ENCODE measurements at places on chromosomes 6 and 20. TPM values are rescaled to one million over a fixed set of nuclear protein-coding genes. Genes with fewer than 3 reads are reported as not detected.

GRCh38 chr6:82396964-82397751 lies 33.5 kb downstream of the TPBG start:
- DNase-seq, result no peak

KHDC1 gene
- polyA plus RNA-seq, result 4.8 TPM

TJAP1 gene
- polyA plus RNA-seq, result 28.2 TPM

GRCh38 chr20:7264137-7264536 lies 496.7 kb downstream of the BMP2 start:
- DNase-seq, result no peak

- no peak for DNase-seq
Observed at GRCh38 chr6:167758309-167759023, 68.2 kb upstream of the AFDN start.

- DNase-seq, result peak; percentile 8
Observed at GRCh38 chr6:24431045-24431451, 28.3 kb downstream of the MRS2 start.

GRCh38 chr20:61112515-61112914 lies 139.5 kb upstream of the CDH4 start:
- no peak for DNase-seq

SRSF12 gene
- polyA plus RNA-seq, result 3.8 TPM

RNF5 gene
- 50.9 TPM for polyA plus RNA-seq

PLCB1 gene
- polyA plus RNA-seq, result 8.5 TPM

BNIP5 gene
- 0.09 TPM for polyA plus RNA-seq

COL9A3 gene
- polyA plus RNA-seq, result 6.1 TPM

GRCh38 chr6:127538750-127539264 lies 19.7 kb upstream of the MTCL3 start:
- DNase-seq, result no peak

ITPR3 gene
- 6.8 TPM for polyA plus RNA-seq

DNA sequence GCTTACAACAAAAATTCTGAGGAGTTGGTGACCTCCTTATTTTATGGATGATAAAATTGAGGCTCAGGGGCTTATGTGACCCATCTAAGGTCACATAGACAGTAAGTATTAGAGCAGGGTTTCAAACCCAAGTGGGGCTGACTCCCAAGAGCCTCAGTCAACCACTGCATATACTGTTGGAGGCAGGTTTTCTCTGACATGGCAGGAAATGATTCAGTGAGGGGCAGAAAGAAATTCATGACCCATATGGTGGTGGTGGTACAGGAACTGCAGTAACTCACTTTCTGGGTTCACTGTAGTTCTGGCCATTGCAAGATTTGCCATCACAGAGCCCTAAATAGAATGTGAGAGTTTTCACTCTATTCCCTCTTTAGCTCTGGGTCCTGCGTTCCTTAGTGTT lies 132.0 kb upstream of the ENPP5 start:
- DNase-seq, result no peak

- no peak for DNase-seq
Observed at GRCh38 chr6:11522812-11523605, 14.5 kb upstream of the TMEM170B start.

CAP2 gene
- polyA plus RNA-seq, result 203 TPM

DNA sequence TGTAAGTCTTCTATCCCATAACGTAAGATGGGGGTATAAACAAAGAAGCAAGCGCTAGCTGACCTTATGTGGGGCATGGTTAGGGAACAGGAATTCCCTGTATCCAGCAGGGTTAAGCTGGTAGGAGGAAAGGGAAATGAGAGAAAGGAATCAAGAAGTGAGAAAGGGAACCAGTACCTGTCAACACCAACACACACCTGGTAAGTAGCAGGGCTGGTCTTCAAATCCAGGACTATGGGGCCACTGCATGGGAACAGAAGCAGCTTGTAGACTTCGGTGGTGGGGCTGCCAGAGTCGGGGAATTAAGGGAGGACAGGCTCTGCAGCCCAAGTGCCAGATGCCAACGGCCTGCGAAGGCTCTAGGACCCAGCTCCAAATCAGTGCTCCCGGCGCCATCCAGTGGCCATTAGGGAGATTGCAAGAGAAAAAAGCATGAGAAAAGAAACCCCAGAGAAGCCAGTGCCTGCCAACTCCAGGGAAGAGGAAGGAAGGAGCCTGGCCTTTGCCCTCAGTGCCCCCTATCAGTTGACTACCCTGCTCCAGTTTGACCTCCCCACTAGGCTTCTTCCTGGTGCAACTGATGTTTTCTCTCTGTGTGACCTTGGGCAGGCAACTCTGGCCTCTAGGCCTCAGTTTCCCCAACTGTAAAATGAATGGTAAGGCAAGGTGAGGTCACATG lies 15.8 kb upstream of the RBPJL start:
- peak; percentile 14 for DNase-seq

- DNase-seq, result no peak
Observed at GRCh38 chr6:66849843-66850242, 1142.8 kb upstream of the EYS start.

C6orf52 gene
- polyA plus RNA-seq, result 0.94 TPM

DNA sequence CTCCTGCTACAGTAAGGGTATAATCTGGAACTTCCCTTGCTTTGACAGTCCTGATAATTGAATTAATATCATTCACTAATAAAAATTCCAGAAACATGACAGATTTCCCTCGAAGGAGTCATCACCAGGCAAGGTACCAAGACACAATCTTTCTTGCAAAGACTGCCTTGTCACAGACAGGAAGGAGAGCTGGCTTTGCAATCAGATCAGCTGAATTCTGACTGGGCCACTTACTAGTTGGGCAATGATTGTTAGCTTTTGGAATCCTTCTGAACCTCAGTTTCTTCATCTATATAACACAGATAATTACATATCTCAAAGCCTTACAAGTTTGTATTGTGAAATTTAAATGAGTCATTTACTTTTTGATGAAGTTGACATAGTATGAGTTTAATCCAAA lies 344.2 kb downstream of the RFPL4B start:
- peak; percentile 80 for DNase-seq

Measured in forelimb muscle (tissue), 1 donor.